ENCODE measurements at places on chromosomes 5 and 9. TPM values are rescaled to one million over a fixed set of nuclear protein-coding genes. Genes with fewer than 3 reads are reported as not detected.

LCN9 gene
- not detected for total RNA-seq

RAI14 gene
- 2.6 TPM for total RNA-seq

GLRA1 gene
- total RNA-seq, result not detected

DOCK8 gene
- 121 TPM for total RNA-seq

GRCh38 chr5:59104400-59105127 is 521.7 kb downstream of the RAB3C start:
- H3K27me3 ChIP-seq, result no peaks in the 10 kb centered on the region
- H3K4me3 ChIP-seq, result peak overlapping the region; percentile 41
- H3K4me1 ChIP-seq, result peaks cover 54% of the 10 kb centered on the region
- DNase-seq, result peak; percentile 73
- no peaks in the 10 kb centered on the region for H3K36me3 ChIP-seq

DNA sequence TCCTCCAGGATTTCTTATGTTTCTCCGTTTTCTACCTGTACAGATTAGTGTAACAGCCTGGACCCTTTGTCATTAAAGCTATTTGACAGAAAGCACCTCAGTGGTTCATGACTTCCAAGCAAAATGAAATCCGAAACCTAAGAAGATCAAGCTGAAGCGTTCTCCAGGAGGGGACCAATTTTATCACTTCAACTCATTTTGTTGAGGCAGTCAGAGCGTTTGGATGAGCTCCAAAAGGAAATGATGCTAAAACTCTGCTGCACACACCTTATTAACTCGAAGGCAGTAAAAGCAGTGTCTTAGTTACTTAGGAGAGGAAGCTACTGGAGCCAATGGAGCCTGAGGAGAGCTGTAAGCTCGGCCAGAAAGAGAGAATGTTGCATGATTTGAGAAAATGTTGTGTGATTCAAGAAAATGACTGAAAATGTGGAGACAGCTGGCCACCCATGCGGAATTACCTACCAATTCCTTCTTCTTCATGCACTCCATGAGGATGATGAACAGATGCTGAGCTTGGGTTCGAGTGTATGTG is 346.7 kb upstream of the KLF9 start:
- no peak overlapping the region for H3K27ac ChIP-seq
- H3K36me3 ChIP-seq, result no peaks in the 10 kb centered on the region
- H3K4me1 ChIP-seq, result no peaks in the 10 kb centered on the region
- H3K27me3 ChIP-seq, result peaks cover 2% of the 10 kb centered on the region
- DNase-seq, result no peak

GRCh38 chr5:14351086-14351661 is 208.0 kb downstream of the TRIO start:
- no peak overlapping the region for H3K27ac ChIP-seq
- H3K27me3 ChIP-seq, result peaks cover 2% of the 10 kb centered on the region
- H3K36me3 ChIP-seq, result no peaks in the 10 kb centered on the region
- no peak overlapping the region for H3K4me3 ChIP-seq
- no peak for DNase-seq
- H3K4me1 ChIP-seq, result peaks cover under 1% of the 10 kb centered on the region

GRCh38 chr9:38437193-38437823 is 13.1 kb upstream of the IGFBPL1 start:
- no peaks in the 10 kb centered on the region for H3K27me3 ChIP-seq
- H3K4me3 ChIP-seq, result no peak overlapping the region
- H3K27ac ChIP-seq, result no peak overlapping the region
- H3K4me1 ChIP-seq, result no peaks in the 10 kb centered on the region
- H3K36me3 ChIP-seq, result no peaks in the 10 kb centered on the region

GRCh38 chr9:83509402-83509801 is 28.8 kb downstream of the FRMD3 start:
- H3K36me3 ChIP-seq, result no peaks in the 10 kb centered on the region
- no peak overlapping the region for H3K4me3 ChIP-seq
- no peak for DNase-seq
- H3K27ac ChIP-seq, result no peak overlapping the region
- H3K27me3 ChIP-seq, result no peaks in the 10 kb centered on the region
- peaks cover 7% of the 10 kb centered on the region for H3K4me1 ChIP-seq

DNA sequence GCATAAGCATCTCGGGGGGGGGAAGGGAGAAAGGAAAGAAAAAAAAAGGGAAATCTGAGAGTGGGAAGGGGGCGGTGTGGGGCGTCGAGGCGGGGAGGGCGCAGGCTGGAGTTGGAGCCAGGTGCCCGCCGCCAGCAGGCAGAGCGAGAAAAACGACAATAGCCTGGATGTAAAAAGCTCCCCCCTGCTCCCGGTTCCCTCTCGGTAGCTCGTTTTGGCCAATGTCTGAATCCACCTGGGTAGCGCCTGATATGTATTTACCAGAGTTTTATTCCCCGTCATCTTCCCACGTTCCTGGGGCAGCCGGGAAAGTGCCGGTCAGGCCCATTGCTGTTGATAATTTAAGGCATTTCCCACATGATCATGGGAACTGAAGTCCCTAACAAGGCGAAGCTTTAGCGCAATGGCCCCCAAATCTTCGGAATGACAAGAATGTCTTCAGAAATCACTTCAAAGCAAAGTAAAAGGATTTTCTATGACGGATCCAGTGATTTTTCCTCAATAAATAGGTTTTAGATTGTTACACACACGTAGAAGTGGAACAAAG is 3.0 kb upstream of the OTP start:
- peaks cover 11% of the 10 kb centered on the region for H3K36me3 ChIP-seq
- no peak for DNase-seq
- H3K27me3 ChIP-seq, result peaks cover 80% of the 10 kb centered on the region
- H3K4me3 ChIP-seq, result no peak overlapping the region

- DNase-seq, result no peak
- no peak overlapping the region for H3K27ac ChIP-seq
- H3K36me3 ChIP-seq, result no peaks in the 10 kb centered on the region
- H3K27me3 ChIP-seq, result no peaks in the 10 kb centered on the region
Measured at GRCh38 chr5:1026700-1027621, 18.4 kb downstream of the NKD2 start.

- DNase-seq, result peak; percentile 17
- no peaks in the 10 kb centered on the region for H3K36me3 ChIP-seq
- H3K4me3 ChIP-seq, result no peak overlapping the region
- H3K4me1 ChIP-seq, result no peaks in the 10 kb centered on the region
- H3K27me3 ChIP-seq, result peaks cover 33% of the 10 kb centered on the region
Measured at GRCh38 chr5:38478878-38479277, 77.6 kb downstream of the LIFR start.

- H3K36me3 ChIP-seq, result no peaks in the 10 kb centered on the region
- peaks cover 13% of the 10 kb centered on the region for H3K4me1 ChIP-seq
- no peak overlapping the region for H3K4me3 ChIP-seq
- peaks cover 5% of the 10 kb centered on the region for H3K27me3 ChIP-seq
- H3K27ac ChIP-seq, result no peak overlapping the region
- no peak for DNase-seq
Measured at GRCh38 chr9:33229359-33230114, 10.4 kb upstream of the SPINK4 start.

DNA sequence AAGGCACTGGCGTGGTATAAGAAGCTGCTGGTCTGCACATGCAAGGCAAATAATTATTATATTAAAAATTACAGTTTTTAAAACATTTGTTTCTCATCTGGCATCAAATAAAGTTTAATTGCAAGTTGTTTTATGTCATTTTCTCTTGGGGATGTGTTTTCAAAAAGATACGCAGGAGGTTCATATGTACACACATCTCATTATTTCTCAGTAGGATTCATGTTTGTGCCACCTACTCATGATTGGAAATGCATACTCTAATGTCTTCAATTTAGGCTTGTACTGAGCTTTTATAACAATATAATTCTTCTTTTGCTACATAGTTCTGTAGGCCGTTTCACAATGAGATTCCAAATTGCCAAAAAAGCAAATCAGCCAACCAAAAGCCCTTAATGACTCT is 244.2 kb upstream of the MEF2C start:
- no peaks in the 10 kb centered on the region for H3K4me1 ChIP-seq
- no peaks in the 10 kb centered on the region for H3K36me3 ChIP-seq
- no peak for DNase-seq
- H3K27ac ChIP-seq, result no peak overlapping the region

Data from activated CD4-positive, alpha-beta T cell treated with anti-CD3 and anti-CD28 coated beads, Interleukin-2, amount 10 ng/mL, durations not matched to agents 24 days and 14 days (primary cell).